Aortic smooth muscle cell (primary cell): ENCODE measurements at places on chromosomes 4 and X. TPM values are rescaled to one million over a fixed set of nuclear protein-coding genes. Genes with fewer than 3 reads are reported as not detected.

SAGE1 gene
- not detected in 2 replicates for total RNA-seq

HELT gene
- not detected in 2 replicates for total RNA-seq

OTUD6A gene
- not detected in 2 replicates for total RNA-seq

AMBN gene
- not detected in 2 replicates for total RNA-seq

HS3ST1 gene
- 2.1 and 2.5 TPM in 2 replicates for total RNA-seq

ABCG2 gene
- total RNA-seq = 1.7 and 1.8 TPM in 2 replicates

MED14 gene
- 15.7 and 24.2 TPM in 2 replicates for total RNA-seq

GATA1 gene
- not detected in 2 replicates for total RNA-seq

SMR3B gene
- not detected in 2 replicates for total RNA-seq

RNF212 gene
- 0.44 and 0.53 TPM in 2 replicates for total RNA-seq

TMPRSS11A gene
- not detected in 2 replicates for total RNA-seq

TNMD gene
- not detected in 2 replicates for total RNA-seq

FRMPD4 gene
- total RNA-seq = 0.13 and 0.19 TPM in 2 replicates

ETDC gene
- not detected in 2 replicates for total RNA-seq

HSFX2 gene
- not detected in 2 replicates for total RNA-seq

MAGEA9B gene
- total RNA-seq = 0.06 TPM in 1 of 2 replicates, not detected in the other

DSPP gene
- not detected in 2 replicates for total RNA-seq

UBA6 gene
- total RNA-seq = 85.9 and 89.7 TPM in 2 replicates

SLITRK2 gene
- total RNA-seq = not detected in 2 replicates

RTL9 gene
- under 0.01 and 0.06 TPM in 2 replicates for total RNA-seq

DMRTC1B gene
- not detected in 2 replicates for total RNA-seq

SYTL4 gene
- 2.9 and 4.8 TPM in 2 replicates for total RNA-seq

NLGN4X gene
- total RNA-seq = 0.92 and 2.0 TPM in 2 replicates

PCGF3 gene
- total RNA-seq = 26.2 and 27.9 TPM in 2 replicates

WDFY3 gene
- total RNA-seq = 58.9 and 73.8 TPM in 2 replicates

CNGA2 gene
- not detected in 2 replicates for total RNA-seq

KIAA1210 gene
- total RNA-seq = not detected in 2 replicates
